ENCODE measurements at places on chromosomes 1 and 21.
A peak's percentile ranks its signal among the peaks of the same experiment; 100 is the strongest.

DNA sequence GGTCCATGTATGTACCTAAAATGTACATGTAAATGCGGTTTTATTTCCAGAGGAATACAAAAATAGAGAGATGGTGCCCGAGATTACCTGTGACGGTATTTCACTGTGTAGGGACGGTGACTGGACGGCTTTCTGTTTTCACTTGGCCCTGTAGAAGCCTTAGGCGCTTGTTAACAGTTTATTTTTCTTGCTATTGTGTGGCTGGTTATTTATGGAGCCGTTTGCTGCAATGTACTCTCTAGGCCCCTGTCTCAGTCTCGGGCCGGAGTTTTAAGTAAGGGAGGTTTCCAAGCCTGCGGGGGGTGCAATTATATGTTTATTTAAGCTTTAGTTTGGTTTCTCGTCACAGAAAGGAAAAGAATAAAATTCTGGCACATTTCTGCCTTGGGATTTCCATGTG, 413 bp downstream of the EFCAB7 start:
- no peak for DNase-seq

DNA sequence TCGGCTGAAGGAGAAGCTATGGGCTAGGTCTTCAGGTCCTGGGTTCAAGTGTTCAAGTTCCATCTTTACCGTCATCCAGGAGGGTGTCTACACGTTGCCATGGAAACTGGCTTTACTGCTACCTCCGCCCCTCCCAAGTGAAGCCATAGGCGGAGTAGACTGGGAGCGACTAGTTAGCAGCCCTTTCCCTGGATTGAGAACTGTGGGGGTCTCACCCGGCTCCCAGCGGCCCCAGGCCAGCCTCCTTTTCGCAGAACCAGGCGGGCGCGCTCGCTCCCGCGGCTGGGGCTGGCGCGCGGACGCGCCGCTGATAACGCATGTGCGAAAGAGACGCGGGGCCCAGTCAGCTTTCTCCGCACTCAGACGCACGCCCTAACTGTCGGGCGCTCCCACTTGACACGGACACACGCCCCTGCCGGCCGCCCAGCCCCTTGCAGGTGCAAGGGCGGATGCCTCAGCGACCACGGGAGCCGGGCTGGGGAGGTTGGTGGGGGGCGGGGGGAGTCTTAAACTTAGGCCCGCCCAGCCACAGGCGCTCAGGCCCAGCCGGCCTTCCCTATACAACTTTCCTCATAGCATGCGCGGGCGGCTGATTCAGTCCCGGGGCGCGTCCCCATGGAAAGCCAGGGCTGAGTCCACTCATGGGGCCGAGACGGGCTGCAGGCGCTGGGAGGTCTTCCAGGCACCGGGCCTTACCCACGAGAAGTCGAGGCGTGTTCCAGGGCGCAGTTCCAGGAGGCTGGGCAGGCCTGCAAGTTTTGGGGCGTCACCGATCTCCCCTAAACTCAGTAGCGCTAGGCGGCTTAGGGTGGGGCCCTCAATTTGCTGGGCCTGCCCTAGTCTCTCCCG, 7.4 kb downstream of the EFNA4 start:
- peak; percentile 57 for DNase-seq

- no peak for DNase-seq
Observed at GRCh38 chr1:172778456-172779455, 119.9 kb downstream of the FASLG start.

DNA sequence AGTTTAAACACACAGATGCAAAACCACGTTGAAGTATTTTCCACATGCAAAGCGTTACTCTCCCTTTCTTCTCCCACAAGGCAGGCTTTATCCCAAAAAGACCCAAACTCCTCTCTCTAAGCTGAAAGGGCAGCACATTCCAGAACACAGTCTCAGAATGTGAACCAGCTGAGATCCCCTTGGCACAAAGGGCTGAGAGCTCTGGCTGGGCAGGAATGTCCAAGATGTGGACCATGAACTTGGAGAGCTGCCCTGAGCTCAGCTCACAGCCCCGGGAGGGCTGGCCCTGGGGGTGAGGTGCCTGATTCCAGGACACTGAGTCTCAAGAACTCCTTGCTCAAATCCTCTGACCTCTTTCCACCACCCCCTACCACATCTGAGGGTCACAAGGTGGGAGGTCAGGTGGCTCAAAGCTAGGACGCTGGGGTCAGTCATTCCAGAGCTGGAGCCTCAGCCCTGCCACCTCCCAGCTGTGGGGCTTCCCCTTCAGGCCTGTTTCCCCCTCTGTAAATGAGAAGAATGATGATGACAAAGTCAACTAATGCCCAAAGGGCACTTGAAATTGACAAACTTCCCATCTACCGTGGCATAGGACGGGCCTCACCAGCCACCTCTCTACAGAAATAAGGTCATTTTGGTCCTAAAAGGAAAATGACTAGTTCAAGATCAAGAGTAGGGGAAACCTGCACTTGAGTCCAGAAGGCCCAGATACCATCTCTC, 11.5 kb downstream of the ALDH4A1 start:
- no peak for DNase-seq

DNA sequence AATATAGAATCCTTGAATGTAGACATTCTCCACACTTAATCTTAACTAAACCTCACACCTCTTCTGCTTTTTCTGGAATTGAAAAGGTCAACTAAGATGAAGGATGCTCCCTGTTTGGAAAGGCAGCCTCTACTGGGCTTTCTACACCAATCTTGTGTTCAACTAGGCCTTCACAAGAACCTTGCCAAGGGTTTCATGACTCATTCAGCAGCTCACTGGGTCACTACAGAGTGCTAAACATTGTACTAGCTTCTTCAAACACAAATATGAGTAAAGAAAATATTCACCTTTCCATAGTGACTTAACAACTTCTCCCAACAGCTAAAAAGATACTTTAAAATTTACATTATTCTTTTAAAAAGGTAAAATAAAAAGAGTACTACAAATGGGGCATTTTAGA, 135.3 kb upstream of the PRMT6 start:
- no peak for DNase-seq

DNA sequence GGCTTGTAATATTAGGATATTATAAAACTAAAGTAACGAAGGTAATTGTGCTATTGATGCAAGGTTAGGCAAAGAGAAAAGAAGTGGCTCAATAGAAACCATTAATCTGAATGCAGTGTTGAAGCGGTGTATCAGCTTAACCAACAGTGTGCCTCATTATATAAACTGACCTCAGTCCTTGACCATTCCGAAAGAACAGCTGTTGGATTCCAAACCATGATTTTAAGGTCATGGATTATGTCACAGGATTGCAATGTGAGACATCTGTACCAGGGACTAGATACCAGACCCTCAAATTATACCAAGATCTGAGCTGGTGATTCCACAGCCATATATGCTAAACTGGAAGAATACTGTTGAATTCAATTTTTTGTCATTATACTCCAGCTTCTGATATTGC, 134.2 kb upstream of the HP1BP3 start:
- DNase-seq: no peak

- no peak for DNase-seq
Observed at GRCh38 chr1:173478094-173478674, 1.0 kb downstream of the PRDX6 start.

DNA sequence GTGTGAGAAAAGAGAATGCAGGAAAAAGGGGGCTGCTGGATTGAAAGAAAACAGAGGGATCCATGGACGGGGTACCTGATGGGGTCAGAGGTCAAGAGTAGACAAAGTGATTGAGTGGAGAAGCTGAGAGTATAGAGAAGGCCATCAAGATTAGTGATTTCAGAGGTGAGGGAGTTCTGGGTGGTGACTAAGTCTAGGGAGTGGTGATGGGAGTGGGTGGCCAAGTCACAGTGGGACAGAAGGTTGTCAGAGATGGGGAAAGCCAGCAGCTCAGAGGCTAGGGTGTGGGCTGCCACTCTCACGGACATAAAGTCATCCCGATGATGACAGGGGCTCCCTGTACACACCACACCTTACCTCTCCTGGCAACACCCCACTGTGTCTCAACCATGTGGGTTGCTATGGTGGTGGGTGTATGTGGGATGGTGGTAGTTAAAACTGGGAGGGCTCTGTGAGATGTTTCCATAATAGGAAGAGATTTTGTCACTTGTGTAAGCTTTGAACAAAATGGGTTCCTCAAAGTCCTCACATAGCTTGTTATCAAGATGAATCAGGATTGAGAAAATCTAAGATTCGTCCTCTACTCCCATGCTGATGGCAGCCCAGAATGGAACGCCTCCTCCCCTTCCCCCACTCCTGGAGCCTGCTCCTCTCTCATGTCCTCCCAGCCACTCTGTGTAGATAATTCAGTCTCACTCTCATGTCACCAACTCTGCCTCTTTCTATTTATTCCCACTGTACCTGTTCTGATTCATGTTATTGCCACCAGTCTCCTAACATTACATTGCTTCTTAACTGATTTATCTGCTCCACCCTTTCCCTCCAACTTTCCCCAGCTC, 20.3 kb upstream of the CSF1 start:
- DNase-seq: no peak

- no peak for DNase-seq
Observed at GRCh38 chr1:12640237-12640957, 3.5 kb upstream of the AADACL4 start.

DNA sequence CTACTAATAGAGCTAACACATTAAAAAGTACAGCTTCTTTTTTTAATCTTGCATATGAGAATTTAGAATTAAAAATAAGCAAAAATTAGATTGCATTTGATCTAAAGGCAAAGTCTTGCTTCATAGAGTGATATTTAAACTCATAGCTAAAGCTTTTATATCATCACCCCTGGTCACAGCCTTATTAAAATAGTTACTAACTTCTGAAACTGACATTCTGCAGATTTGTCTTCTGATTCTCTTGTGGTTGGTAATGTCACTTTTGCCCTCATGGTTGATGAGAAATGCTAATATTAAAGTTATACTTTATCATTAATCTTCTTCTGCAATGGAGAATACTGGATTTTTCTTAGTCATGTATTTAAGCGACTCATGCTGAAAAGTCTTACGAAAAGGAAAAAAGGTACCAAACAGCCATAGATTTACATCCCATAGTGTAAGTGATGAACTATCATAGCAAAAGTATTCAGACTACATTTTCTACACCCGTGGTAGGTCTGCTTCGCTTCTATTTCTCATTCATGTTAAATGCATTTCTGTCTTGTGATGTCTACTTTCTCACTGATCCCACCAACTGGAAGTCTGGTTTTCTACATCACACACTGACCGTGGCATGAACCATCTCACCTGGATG, 330.5 kb upstream of the B3GALT2 start:
- DNase-seq: no peak

- no peak for DNase-seq
Observed at GRCh38 chr21:42454786-42455185, 41.2 kb downstream of the RSPH1 start.

DNA sequence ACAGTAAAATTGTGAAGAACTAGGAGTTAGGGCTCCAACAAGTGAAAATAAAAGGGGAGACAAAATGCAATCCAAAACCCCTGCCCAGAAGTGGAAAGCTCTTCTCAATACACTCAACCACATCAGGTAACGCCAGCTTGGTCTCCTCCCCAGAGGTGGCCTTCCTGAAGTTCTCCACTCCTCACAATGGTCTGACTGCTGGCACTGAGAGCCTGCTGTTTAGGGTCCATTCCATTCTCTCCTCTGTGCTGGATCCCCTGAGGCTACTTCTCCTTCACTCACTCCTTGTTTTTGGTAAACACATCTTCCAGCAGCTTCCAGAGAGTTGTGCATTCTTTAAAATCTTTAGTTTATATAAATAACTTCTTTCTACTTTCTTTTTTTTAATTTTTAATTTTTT, 189.5 kb downstream of the KCNT2 start:
- no peak for DNase-seq

Data from kidney capillary endothelial cell (primary cell).